ENCODE measurements at places on chromosomes 4 and X.

- no peak for DNase-seq
Measured at GRCh38 chrX:37802028-37802427, 22.2 kb downstream of the CYBB start.

- no peak for DNase-seq
Measured at GRCh38 chr4:43373201-43373600, 480.7 kb downstream of the GRXCR1 start.

GRCh38 chr4:93617606-93618005 is 210.9 kb upstream of the ATOH1 start:
- DNase-seq: no peak

DNA sequence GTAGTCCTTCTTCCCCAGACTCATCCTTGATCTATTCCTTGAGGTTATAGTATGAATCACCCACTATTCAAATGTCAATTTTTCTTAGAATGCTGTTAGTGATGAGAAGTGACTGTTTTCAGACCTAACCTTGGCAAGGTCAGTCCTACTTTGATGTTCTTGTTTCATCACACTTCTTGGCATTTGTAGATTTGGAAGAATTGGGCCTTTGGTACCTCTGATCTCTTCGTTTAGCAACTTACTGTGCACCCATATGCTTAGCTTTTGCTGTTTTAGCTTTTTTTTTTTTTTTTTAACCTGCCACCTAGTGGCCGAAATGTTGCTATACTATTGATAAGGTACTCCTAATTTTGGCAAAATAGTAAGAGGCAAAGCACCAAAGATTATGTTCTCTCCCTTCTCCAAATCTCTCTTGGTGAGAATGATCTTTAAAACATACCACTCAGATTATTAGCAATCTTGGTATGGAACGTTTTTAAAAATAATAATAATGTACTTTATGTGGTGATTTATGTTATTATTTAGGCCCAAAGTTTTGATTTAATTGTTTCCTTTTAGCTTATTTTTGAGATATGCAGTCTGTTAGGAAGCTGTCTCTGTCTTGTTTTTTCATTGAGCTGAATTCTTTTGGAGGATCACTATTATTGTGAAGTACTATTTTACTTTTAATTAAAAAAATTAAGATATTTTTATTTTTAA is 16.6 kb downstream of the DCK start:
- no peak for DNase-seq

DNA sequence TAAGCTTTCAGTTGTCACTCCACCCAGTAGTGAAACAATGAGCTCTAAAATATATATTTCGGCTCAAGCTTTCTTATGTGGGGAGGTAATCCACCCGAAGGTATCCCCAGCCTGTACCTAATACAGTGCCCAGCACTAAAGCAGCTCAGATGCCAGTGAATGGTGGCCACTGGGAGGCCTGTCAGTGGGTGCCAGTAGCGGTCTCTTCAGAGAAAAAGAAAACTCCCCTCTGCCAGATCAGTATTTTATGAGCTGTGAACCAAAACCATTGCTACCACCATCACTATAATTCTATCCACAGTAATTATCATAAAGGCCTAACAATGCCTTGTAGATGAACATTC is 835 bp upstream of the NFKB1 start:
- no peak for DNase-seq

DNA sequence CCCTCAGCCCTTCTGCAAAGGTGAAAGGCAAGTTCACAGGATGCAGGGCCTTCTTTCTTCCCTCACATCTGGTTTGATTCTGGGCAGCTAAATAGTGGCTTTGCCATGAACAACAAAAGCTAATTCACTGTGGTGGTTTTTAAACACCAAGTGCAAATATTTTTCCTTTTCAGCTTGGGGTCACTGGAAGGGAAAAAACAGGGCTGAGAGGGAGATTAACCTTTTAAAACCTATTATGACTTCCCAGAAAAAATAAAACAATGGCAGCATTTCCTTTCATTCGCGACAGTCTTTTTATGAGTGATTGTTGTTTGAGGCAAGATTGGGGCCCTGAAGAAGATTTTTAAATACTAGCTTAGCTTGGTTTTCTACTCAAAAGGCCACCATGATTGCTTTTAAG is 103.7 kb upstream of the SCML1 start:
- no peak for DNase-seq

GRCh38 chr4:56640621-56641493 is 40.2 kb downstream of the HOPX start:
- DNase-seq: no peak

GRCh38 chr4:8238036-8238511 is 31.5 kb upstream of the HTRA3 start:
- no peak for DNase-seq

- DNase-seq: no peak
Measured at GRCh38 chr4:183600189-183600685, 58.7 kb downstream of the RWDD4 start.

DNA sequence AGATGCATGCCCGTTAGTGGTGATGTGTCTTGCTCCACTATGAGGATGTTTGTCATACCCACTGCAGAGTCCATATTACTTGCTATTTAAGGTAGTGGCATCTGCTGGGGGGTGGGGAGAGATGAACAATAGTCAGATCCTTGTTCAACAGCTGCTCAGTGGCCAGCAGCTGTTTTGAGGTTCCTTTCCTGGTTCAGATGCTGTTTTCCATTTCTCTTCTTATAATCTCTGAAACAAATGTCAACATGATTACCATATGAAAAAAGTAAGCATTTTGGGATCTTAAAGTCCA is 1567.9 kb upstream of the TENM3 start:
- DNase-seq: no peak

Data from central memory CD8-positive, alpha-beta T cell (primary cell).